ENCODE measurements at places on chromosomes 5 and 9.

DNA sequence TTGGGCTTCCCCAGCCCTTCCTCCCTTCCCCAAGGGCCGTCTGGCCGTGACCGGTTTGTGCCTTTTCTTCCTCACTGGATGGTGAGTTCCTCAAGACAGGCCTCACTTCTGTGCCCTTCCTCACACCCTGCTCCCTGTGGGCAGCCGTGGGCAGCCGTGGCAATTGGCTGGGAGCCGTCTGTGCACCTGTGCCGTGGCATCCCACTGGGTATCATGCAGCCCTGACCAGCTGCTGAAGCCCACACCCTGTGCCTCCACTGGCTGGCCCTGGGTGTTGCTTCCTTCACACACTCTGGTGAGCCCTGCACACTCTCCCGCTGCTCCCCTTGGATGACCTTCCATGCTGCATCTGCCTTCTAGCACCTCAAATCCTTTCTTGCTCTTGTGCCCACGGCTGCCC, 100.2 kb downstream of the COL5A1 start:
- no peak for DNase-seq

DNA sequence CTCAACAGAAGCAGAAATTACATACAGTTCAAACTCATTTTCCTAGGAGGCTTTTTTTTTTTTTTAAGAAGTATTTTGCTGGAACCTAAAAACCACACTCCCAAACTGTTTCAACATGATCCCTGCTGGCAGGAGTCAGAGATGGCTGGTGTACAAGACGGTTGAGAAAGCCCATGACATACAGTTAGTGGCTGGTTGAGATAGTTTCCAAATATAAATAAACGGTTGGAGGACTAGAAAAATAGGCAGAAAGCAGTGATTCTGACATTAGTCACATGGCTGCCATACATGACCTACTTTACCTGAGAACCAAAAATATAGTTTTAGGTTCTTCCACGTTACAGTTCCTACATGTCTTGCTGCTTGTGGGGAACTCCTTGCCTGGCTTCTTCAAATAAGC, 31.7 kb upstream of the BASP1 start:
- DNase-seq = no peak

DNA sequence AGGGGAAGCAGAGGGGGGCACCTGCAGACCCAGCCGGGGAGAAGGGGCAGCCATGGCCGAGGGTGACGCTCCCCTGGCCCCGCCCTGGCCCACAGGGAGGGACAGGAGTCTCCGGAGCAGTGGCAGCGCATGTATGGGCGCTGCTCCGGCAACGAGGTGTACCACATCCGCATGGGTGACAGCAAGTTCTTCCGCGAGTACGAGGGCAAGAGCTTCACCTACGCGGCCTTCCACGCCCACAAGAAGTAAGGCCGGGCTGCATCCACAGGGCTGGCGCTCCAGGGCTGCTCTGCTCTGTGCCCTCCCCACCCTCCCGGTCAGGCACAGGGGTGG, 68.2 kb downstream of the KCNT1 start:
- no peak for DNase-seq

DNA sequence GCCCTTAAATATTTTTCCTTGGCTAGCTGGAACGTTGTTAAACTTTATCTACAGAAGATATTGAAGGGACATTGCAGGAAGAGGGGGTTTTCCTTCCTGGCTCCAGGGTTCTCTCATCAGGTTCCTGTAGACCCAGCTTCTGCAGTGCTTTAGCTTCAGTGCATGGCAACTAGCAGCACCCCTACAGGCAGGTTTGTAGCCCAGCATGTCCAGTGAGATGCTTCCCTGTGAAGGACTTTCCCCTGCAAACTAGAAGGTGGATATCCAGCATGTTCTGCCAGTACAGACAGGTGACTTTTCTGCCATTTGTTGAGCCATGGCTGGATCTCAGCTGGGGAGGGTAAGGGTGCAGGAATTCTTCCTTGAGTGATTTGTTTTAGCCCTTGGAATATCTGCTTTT, 10.4 kb downstream of the CCL28 start:
- no peak for DNase-seq

DNA sequence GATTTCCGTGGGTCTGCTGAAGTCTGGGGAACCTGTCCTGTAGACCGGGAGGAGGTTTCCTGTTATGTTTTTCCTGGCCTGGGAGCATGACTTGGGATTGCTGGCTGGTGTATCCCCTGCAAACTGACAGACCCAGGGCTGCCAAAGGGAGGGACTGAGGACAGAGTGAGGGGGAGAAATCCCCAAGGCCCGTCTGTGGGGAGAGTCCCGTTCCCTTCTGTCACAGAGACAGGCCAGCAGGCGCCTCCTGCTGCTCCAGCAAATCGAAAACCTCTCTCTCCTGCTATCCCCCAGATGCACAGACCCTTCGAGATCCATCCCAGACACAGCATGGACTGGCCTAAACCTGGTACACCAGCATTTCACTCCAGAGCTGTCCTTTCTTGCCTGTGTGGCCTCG, 56.2 kb upstream of the ALDH1B1 start:
- no peak for DNase-seq

- no peak for DNase-seq
Observed at GRCh38 chr5:133521801-133522200, 90.5 kb downstream of the FSTL4 start.

GRCh38 chr5:97618721-97619120, 435.7 kb upstream of the RIOK2 start:
- DNase-seq = no peak

GRCh38 chr9:126925876-126926275, 11.3 kb downstream of the RALGPS1 start:
- no peak for DNase-seq

- no peak for DNase-seq
Observed at GRCh38 chr5:143251946-143252345, 151.5 kb downstream of the NR3C1 start.

- DNase-seq = no peak
Observed at GRCh38 chr9:136992819-136993369, 672 bp downstream of the PAXX start.

DNA sequence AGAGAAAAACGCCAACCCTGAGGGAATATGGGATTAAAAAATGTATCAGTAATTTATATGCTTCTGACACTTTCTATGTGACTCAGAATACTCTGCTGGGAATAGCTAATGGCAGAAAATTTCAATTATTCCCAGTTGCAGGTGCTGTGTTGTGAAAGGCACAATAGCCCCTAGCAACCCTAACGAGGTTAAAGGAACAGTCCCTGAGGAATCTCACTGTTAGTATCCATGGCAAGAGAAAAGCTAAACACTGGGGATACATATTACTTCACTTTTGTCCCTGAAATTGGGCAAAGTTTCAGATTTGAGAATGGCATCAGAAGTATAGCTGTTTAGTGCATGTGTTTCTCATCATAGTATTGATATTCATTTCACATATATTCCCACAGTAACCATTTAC, 555.0 kb downstream of the RAB3C start:
- no peak for DNase-seq

GRCh38 chr5:99061299-99061698, 132.5 kb upstream of the CHD1 start:
- no peak for DNase-seq

- DNase-seq = no peak
Observed at GRCh38 chr9:135348076-135348787, 131.3 kb upstream of the PPP1R26 start.

DNA sequence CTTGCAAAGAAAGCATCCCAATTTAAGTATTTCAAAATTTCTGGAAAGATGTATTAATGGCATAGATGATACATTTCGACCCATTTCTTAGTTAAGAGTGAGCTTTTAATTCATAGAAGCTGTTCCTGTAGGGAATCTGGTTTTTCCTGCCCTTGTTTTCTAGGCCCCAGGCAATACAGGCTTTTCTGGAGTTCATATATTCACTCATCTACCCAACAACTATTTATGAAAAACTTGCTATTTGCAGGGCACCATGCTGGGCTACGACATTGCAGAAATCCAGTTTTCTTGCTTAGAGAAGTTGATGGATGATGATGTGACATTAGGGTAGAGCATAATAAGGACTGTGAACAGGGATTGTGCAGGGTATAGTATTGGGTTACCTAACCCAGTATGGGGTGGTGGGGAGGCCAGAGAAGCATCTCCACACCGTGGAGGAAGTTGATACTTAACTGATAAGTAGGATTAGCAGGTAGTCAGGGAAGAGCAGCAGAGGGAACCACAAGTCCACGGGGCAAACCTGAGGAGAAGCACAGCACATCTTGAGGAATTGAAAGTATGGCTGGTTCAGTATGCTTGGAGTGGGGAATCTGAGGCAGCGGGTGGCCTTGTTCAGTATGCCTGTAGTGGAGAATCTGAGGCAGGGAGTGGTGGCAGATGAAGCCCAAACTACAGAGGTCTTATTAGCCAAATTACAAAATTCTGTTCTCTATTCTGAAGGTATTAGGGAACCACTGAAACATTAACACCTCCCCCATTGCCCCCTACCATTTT, 247.5 kb downstream of the ARRDC3 start:
- no peak for DNase-seq

- no peak for DNase-seq
Observed at GRCh38 chr9:87359264-87359663, 138.4 kb upstream of the DAPK1 start.

GRCh38 chr9:113857875-113858274, 18.2 kb upstream of the ZNF618 start:
- DNase-seq = no peak

GRCh38 chr9:16718952-16719351, 151.5 kb downstream of the BNC2 start:
- no peak for DNase-seq

DNA sequence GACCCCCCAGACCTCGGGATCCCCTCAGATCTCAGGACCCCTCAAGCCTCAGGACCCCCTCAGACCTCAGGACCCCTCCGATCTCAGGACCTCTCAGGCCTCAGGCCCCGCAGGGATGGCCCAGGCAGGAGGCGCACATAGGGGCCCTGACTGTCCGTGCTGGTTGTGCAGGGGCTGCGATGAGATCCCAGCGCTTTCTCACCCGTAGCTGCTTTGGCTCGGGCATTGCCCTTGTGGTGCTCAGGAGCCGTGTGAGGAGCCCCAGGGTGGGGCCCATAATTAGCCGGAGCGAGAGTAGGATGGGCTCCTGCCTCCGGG, 680 bp upstream of the LPCAT1 start:
- DNase-seq = peak; percentile 3

- no peak for DNase-seq
Observed at GRCh38 chr5:178334861-178335260, 102.3 kb upstream of the PHYKPL start.

DNA sequence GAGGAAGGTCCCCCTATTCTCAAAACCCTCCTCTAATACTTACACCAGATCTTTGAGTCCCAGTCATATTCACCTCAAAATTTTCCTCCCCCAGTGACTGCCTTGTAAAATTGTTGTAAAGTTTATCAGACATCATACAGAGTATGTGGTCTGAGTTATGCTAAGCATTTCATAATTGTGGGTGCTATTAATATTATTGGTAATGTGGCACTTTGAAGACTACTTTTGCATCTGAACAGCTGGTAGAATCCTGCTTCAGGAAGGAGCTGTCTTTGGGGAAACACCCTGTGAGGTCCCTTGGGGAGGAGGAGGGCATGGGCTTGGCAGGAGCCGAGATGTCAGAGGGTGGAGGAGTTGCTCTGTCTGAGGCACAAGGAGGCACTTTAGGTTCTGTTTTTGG, 164.9 kb upstream of the ZNF618 start:
- DNase-seq = no peak

DNA sequence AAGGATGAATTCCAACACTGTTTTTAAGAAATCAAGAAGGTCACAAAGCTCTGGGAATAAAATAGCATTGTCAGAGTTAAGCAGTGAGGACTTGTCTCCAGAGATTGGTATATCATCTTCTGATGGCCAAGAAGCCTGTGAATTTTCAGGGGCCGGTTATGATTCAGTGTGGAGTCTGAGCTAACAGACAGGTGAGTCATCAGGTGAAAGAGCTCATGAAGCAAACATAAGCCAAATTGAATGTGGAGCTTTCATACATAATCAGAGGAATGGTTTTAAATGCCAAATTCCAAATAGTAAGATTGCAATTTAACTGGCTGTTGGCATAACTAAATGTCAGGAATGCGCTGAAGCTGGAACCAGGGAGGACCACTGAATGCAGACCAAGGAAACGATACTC, 494.2 kb downstream of the MTRR start:
- no peak for DNase-seq

DNA sequence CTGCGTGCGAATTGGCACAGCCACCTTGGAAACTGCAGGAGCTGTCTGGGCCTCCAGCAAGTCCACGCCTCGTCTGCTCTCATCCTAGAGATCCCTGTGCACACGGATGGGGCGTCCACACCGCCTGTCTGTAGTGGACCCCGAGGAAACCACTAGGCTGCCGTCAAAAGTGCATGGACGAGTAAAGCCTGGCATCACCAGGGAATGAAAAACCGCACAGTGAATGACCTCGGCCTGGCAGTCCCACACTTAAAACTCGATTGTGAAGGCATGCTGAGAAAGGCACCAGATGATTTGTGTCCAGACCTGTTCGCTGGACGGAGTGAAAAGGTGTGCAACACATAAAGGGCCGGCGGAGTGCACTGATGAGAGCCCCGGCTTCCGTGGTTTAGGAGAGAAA, 50.8 kb downstream of the MRPL36 start:
- no peak for DNase-seq

Measured in activated T-helper 1 cell treated with anti-CD3 and anti-CD28 coated beads, Interleukin-2, amount 50 U/mL, for 16 hours (primary cell).